ENCODE measurements at places on chromosomes 1 and 21.
A peak's percentile ranks its signal among the peaks of the same experiment; 100 is the strongest.

GRCh38 chr1:183079712-183080388, 56.6 kb downstream of the LAMC1 start:
- DNase-seq: no peak

DNA sequence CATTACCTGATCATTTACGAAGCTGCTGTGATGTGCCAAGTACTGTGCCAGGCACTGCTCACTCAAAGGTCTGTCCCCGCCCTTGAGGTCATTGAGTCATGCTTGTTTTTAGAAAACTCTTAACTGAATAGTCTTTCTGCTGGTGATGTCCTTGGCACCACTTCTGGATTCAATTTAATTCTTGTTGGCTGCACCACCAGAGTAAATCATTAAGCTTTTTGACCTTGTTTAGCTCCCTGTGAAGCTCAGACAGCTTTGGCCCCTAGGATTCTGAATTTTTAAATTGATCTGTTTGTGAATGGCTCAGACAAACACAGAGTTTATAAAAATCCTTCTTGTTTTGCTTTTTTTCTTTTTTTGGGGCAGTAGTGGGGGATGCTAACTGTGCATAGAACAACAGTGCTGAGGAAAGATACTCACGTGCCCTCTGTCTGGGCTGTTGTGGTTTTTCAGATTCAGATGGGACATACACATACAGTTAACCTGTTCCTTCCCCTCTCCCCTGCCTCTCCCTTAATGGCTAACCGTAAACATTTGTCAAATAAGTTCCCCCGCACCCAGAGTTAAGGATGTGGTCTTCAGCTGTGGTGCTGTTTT, 67.6 kb downstream of the MTR start:
- peak; percentile 16 for DNase-seq

DNA sequence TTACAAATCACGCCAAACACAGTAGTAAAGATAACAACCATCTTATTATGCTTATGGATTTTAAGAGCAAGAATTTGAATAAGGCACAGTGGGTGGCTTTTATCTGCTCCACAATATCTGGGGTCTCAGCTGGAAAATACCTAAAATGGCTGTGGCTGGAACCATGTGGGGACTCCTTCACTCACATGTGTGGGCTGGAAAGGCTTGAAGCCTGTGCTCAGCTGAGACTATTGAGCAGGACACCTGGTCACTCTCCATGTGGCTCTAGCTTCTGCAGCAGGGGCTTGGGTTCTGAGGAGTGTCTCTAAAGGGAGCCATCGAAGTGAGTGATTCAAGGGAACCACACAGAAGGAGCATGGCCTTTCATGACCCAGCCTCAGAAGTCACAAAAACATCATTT, 239.6 kb upstream of the B3GALT2 start:
- DNase-seq: no peak

DNA sequence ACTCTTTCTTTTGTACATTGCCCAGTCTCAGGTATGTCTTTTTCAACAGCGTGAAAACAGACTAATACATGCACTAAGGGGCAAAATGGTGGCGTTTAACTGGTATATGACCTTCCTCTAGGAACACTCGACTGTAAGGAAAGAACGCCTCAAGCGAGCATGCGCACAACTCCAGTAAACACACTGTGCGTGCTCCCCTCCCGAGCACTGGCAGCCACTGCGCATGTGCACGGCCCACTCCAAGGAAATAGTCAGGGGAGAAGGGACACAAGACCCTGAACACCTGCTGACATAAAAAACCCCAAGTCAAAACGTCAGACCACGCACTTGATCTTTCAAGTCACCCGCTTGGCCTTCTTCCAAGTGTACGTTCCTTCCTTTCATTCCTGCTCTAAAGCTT, 173.5 kb downstream of the NPHP4 start:
- no peak for DNase-seq

GRCh38 chr1:20184997-20185833, 681 bp upstream of the UBXN10 start:
- DNase-seq: no peak

GRCh38 chr1:84892705-84893618, at the start of gene LPAR3:
Gene LPAR3 (minus strand): TSS chr1:84893206. CDS start chr1:84866120, 27,086 bp downstream.
- no peak for DNase-seq

DNA sequence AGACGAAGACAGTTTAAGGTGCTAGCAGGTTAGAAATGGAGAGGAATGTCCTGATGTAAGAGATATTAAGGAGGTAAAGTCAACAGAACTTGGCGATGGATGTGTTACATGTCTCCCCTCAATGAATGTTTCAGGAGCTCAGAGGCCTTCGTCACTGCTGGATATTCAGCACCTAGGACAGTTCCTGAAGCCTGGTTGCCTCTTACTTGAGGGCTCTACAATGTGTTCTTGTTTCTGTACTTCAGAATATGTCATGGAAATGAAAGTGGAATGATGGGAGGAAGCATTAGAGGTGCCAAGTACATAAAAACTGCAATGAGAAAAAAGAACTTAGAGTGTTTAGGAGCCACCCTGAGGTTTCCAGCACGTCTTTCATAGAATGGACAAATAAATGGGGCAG, 17.7 kb downstream of the TNR start:
- DNase-seq: no peak

- no peak for DNase-seq
Observed at GRCh38 chr1:61978796-61979195, 215.9 kb upstream of the L1TD1 start.

- DNase-seq: no peak
Observed at GRCh38 chr21:46203203-46203600, 18.9 kb upstream of the SPATC1L start.
